ENCODE measurements at places on chromosomes 3 and 15.

- no peak for DNase-seq
Measured at GRCh38 chr3:124915254-124915653, 19.3 kb downstream of the MUC13 start.

- DNase-seq, result no peak
Measured at GRCh38 chr15:58742819-58743502, 6.5 kb downstream of the ADAM10 start.

DNA sequence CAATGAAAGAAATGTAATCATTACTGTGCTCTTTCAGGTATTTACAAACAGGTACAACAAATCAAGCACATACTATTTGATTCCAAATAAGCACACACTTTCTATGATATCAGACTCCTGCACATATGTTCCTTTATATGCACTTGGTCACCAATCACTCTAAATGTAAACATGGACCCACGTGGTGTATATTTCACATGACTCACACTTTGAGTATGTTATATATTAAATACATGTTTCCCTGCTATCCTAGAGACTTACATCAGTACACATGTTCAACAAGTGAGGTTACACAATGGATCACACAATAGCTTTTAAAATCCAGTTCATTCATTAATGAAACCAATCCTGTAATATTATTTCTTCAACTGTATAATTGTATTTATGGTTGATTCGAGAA lies 683.5 kb downstream of the NR2F2 start:
- no peak for DNase-seq

DNA sequence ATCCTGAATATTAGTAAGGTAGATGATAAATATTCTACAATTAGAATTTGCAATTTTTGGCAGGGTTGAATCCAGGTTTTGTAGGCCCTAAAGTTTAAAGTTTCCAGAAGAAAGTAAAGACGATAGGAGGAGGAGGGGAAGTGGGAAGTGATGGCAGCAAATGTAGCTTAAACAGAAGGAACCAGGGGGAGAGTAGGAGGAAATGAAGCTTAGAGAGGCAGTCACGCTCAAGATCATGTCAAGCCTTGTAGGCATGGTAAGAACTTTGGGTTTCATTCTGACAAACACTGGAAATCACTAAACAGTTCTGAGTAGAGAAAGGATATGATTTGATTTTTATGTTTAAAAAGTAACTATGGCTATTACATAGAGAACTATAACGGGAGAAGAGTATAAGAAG lies 63.9 kb downstream of the NR2E3 start:
- no peak for DNase-seq

GRCh38 chr3:53350652-53351051 lies 3.3 kb upstream of the DCP1A start:
- no peak for DNase-seq

GRCh38 chr3:185046603-185047002 lies 106.3 kb downstream of the C3orf70 start:
- no peak for DNase-seq
